Pericardium fibroblast (primary cell): ENCODE measurements at places on chromosomes 16 and 17. TPM values are rescaled to one million over a fixed set of nuclear protein-coding genes. Genes with fewer than 3 reads are reported as not detected.

Gene FZD2
- 19.7 and 22.8 TPM in 2 replicates for total RNA-seq

Gene TM4SF5
- not detected in 2 replicates for total RNA-seq

Gene CD7
- 0.26 and 4.0 TPM in 2 replicates for total RNA-seq

Gene CCDC144A
- total RNA-seq: 0.70 and 1.6 TPM in 2 replicates

Gene MYH8
- total RNA-seq: 4.1 TPM in 1 of 2 replicates, not detected in the other

Gene KRT24
- not detected in 2 replicates for total RNA-seq

Gene HSPB9
- not detected in 2 replicates for total RNA-seq

Gene C1QTNF8
- not detected in 2 replicates for total RNA-seq

Gene CD79B
- total RNA-seq: not detected in 2 replicates

Gene ABCA8
- 58.8 and 67.2 TPM in 2 replicates for total RNA-seq

Gene KDM8
- total RNA-seq: 2.4 and 2.6 TPM in 2 replicates

Gene CBX8
- 3.0 and 4.4 TPM in 2 replicates for total RNA-seq

Gene TGFB1I1
- total RNA-seq: 62.1 and 124 TPM in 2 replicates

Gene GPRC5C
- 6.9 and 54.8 TPM in 2 replicates for total RNA-seq

Gene ZG16B
- 2.1 and 2.5 TPM in 2 replicates for total RNA-seq

Gene PRR15L
- not detected in 2 replicates for total RNA-seq

Gene DNAI2
- total RNA-seq: not detected in 2 replicates

Gene CFAP119
- total RNA-seq: 0.60 and 5.8 TPM in 2 replicates

Gene MT3
- total RNA-seq: not detected in 2 replicates

Gene OR3A1
- not detected in 2 replicates for total RNA-seq

Gene FBXW10B
- not detected in 2 replicates for total RNA-seq
